ENCODE measurements at places on chromosomes 3 and 15.
A peak's percentile ranks its signal among the peaks of the same experiment; 100 is the strongest.

GRCh38 chr3:38581774-38582173 lies 67.7 kb downstream of the SCN5A start:
- DNase-seq = peak; percentile 1

DNA sequence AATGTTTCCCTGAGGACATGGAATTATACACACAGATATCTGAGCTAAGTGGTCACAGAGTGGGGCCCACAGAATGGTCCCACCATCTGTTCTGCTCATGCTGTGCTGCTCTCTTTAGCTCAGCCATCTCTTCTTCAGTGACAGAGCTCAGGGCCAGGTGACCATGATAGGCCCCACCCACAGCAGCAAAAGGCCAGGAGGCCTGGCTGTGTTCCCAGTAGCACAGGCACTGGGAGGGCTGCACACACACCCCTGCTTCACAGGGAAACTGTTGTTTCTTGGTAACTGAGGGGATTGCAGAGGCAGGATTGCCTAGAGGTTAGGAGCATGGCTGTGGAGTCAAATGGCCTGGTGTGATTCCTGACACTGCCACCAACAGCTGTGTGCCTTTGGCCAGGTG lies 4.8 kb upstream of the FBXW12 start:
- peak; percentile 55 for DNase-seq

DNA sequence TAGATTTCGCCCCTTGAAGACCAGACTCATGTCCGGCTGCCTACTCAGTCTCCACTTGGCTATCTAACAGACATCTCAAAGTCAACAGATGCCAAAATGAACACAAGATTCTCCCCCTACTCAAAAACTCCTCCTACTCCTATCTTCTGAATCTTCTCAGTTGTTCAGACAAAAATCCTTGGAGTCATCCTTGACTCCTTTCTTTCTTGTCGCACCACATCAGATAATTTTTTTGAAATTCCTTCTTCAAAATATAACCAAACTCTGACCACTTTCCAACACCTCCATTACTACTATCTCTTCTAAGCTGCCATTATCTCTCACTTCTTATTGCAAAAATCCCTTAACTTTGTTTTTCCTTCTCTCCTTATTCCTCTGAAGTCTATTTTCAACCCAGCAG lies 141.9 kb upstream of the SLC7A14 start:
- no peak for DNase-seq

- DNase-seq = no peak
Observed at GRCh38 chr3:46712191-46713049, 5.2 kb downstream of the PRSS50 start.

DNA sequence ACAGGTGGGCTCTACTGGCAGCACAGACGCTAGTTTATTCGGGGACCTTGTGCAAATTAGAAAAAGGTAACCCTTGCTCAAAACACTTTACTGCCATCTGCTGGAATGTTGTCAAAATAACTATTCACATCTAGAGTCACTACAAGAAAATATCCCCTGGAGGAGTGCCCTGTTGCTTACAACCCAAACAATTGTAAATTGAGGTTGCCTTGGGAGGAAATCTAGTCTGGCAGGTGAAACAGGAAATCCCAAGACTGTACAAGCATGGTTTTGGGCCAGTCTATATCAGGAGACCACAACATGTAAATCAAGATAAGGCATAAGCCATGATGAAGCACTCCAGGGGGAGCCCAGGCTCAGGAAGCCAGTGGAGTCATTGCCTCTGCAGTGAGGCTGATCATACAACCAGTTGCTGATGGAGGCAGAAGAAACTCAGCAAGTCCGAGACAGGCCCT lies 136.8 kb upstream of the ACP3 start:
- DNase-seq = no peak

DNA sequence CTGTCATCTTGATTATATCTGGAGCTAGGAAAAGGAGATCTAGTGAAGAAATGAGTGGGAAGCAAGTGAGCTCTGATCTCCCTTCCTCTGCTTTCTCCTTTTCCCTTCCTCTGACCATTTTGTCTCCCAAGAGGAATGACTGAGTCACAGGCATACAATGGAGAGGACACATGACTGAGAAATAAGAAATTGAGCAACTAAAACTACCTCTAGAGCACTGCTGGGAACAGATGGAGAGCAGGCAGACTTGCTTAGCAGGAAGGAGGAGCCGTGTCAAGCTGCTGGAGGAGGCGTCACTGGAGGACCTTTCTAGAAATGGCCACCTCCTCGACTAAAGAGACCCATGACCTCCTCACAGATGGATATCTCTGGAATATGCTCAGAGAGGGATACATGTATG lies 66.9 kb upstream of the MYO5C start:
- no peak for DNase-seq

- no peak for DNase-seq
Observed at GRCh38 chr3:181896605-181897004, 184.9 kb downstream of the SOX2 start.

DNA sequence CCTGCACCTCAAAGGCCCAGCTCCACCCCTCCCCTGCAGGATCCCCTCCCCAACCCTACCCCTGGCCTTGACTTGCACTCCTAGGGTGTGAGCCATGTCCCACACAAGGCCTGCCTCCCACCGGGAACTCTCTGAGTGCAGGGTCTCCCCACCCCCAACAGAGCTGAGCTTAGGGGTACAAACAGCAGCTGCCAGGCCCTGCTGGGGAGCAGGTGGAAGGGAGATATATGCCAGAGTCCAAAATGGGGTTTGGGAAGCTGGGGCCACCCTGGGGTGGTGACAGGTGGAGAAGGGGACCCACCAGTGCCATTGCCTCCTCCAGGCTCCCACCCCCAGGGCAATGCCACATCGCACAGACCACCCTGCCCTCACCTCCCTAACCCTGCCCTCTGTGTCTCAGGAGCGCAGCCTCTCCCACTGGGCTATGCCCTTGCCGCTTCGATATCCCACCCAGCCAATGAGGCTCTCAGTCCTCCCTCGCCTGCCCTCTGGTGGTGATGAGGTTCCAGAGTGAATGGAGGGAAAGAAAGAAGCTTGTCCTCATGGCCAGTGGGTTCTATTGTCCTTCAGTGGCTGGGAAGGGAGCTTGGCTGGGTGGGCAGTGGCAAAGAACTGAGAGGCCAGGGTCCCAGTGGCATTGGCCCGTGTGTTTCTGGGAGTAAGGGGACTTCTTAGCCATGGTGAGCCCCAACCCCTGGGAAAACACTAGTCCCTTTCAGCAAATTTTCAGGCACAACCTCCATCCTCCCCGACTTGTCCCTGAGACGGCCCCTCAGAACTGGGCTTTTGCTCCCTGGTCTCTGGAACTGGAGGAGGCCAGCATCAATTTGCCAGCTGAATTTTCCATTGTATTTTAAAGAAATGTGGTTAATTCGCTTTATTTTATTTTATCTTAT lies 46.8 kb downstream of the CYP11A1 start:
- peak; percentile 95 for DNase-seq

GRCh38 chr3:79236496-79236895 lies 531.3 kb downstream of the ROBO1 start:
- no peak for DNase-seq

GRCh38 chr3:48423883-48424695 lies 5.8 kb downstream of the PLXNB1 start:
- no peak for DNase-seq

DNA sequence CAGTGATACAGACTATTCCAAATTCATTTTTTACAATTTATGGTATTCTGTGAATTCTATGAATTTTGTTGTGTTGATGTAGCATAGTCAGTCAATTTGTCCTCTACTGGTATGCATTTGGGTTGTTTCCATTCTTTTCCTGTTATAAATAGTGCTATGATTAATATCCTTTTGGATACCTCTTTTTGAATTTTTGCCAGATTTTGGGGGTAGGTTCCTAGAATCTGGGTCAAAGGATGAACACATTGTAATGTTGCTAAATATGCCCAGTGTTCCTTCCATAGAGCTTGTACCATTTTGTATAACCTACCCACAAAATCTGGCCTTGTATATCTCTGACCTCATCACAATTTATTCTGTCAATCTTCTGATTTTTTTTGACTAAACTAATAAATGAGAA lies 44.4 kb upstream of the C3orf38 start:
- DNase-seq = no peak

DNA sequence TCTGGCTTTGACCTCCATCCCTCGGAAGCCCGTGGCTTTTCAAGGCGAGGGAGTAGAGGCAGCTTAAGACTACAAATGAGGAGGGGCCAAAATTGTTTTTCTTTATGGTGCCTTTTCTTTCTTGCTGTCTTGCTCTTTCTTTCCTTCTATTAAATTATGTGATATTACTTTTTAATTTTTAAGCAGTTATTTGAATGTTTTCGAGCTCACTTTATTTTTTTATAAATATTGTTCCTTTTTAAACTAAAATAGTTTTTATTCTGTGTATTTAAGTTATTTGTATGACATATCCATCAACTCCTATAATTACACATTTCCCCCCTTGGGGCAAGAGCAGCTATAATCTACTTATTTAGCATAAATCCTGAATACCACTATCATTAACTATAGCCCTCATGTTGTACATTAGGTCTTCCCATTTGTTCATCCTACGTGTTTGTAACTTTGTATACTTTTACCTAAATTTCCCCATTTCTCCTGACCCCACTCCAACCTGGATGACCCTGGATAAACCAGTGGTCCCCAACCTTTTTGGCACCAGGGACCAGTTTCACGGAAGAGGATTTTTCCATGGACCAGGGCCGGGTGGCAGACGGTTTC lies 622 bp upstream of the PLSCR1 start:
- DNase-seq = no peak

DNA sequence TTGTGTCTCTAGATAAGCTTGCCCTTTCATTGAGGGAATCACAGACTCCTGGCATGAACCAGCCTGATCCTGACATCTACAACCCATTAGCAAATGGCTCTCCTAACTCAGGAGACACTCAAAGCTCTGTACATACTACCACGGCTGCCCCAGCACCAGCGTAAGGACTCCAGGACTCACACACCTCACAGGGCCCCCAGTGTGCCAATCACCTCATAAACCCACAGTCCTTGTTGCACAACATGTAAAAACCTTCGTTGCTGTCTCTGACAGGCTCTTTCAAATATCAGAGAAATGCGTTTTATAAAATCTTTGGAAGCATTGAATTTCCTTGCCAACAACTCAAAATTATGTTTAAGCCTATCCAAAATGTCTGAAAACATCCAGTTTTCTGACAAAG lies 7.3 kb downstream of the FYCO1 start:
- DNase-seq = no peak

- DNase-seq = peak; percentile 14
Observed at GRCh38 chr15:52360229-52361203, 64.9 kb upstream of the MYO5C start.

- DNase-seq = no peak
Observed at GRCh38 chr3:150972366-150973071, at the start of gene CLRN1. Gene CLRN1, minus strand, starts transcription at chr3:150972727. Its CDS starts 19 bp downstream, at chr3:150972708.

DNA sequence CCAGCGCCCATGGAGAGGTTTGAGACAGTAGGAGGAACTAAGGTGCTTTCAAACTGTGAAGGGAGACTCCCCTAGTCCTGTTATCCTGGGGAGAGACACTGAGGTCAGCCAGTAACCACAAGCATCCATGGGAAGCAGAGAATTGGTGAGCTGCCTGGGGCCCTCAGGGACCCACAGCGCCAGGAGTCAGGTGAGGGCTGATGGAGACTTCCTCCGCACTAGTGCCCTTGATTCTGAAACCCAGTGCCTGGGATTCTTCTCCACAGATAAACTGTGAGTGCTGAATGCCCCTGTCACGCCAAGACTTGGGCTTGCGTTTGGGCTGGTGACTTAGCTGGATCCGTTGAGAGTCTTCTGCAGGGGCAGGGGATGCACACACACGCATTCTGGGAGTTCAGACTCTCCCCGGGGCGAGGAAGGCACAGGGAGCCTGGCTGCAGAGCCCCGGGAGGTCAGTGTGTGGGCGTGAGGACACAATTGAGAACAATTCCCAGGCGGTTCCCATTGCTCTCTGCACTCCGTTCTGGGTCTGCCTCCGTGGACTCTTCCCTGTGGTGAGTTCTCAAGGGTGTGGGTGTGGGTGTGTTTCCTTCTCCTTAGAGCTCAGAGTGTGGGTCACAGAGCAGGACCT lies 37.9 kb upstream of the SLCO2A1 start:
- no peak for DNase-seq

- no peak for DNase-seq
Observed at GRCh38 chr3:159170436-159171003, 368.7 kb downstream of the MFSD1 start.

GRCh38 chr3:141798448-141798845 lies 35.2 kb downstream of the GRK7 start:
- DNase-seq = no peak

DNA sequence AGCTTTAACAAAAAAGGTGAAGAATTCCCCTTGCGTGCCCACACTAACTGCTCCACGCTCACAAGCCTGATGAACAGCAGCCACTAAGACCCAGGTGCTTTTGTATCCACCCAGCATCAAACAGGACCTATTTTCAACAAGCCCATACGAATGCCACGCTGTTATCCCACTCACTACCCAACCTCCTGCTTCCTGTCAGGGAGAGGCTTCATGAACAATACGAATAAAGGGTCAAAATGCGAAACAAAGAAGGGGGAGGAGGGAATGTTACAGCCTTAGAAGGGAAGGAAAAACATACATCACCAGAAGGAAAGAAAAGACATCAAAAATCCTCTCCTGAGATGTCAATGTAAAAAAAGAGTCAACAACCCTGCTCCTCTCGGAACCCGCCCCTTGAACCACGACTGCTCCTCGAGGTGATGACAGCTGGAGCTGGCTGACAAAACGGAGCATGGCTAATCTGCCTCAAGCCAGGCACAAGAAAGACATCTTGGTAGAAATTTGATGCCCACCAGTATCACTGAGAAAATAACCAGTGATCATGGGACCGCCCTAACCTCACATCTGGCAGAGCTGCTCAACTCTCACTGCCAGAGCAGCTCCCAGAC lies 9.7 kb downstream of the ERC2 start:
- no peak for DNase-seq

DNA sequence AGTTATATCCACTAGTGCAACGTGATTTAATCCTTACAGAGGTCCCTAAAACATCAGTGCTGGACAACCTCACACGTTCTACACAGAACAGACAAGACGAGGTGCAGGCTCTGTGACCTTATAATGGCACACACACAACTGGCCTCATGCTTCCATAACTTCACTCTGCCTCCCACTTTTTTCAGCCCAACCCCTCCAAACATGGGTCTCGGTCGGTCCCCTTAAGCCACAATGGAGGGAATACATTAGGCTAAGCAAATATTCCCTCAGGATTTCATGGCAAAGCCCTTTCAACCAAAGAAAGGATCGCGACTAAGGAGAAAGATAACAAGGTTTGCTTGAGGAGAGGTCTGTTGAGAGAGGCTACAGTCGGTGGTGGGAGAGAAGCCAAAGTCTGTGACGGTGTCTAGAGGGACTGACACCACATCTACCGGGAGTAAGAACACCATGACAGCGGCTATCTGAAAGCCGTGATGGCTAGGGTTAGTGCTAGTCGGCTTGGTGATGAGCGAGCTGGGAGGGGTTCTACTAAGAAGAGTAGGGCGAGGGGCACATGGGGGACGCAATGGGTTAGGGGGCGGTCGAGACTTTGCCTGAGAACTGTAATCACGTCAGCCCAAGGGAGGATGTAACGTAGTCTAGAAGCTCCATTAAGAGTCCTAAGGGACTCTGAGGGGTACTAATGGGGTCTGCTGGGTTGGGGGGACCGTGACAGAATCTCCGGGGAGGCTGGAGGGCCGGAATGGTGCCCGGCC lies 1.0 kb downstream of the MYO9A start:
- DNase-seq = peak; percentile 21

- DNase-seq = no peak
Observed at GRCh38 chr3:131223373-131224289, 157.9 kb upstream of the NUDT16 start.

- DNase-seq = no peak
Observed at GRCh38 chr3:106088899-106089298, 220.1 kb upstream of the CBLB start.

GRCh38 chr3:24494618-24495325 lies at the start of gene THRB:
Gene THRB, minus strand, starts transcription at chr3:24494850.
- DNase-seq = peak; percentile 93

All from WERI-Rb-1 (cell line).